NCI-H748 treated with DMSO at 0.1 percent for 48 hours (cell line): ENCODE measurements at places on chromosomes 7 and 10.

- DNase-seq, result no peak
Measured at GRCh38 chr10:54808186-54808935, 7.3 kb upstream of the PCDH15 start.

- DNase-seq, result peak; percentile 38
Measured at GRCh38 chr7:88835147-88835728, 39.7 kb upstream of the TEX47 start.

DNA sequence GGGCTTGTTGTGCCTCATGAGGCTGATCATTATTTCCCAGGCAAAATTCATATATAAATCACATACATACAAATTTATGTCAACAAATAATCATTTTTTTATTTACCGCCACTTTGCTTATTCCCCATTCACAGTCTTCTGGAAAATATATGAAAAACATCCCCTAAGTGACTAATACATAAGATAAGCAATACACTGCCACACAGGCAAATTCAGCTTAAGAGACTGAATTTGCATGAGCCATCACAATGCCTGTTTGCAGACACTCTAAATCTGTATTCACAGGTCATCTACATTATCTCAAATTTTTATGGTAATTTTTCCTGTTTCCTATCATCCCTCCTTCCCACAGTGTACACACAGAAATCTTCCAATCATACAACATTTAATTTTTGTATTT is 13.2 kb downstream of the OSBPL3 start:
- DNase-seq, result no peak

DNA sequence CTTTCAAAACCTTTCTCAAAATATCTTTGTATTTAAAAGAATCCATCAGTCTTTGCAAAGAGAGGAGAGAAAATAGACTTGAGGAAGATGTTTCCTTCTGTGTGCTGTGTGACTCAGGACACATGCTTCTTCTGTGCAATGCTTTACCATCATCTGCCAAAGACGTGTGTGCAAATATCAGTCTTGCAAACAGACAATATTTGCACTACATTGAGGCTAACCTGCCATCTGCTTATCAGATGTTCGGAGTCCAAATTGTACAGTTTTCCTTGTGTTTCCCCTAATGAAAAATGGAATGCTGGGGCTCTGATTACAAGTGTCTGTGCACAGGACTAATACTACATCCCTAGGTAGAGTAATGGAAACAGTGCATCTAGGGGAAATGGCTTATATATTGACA is 353.1 kb upstream of the LRRTM3 start:
- DNase-seq, result no peak

GRCh38 chr10:131162211-131162610 is 149.3 kb downstream of the TCERG1L start:
- DNase-seq, result no peak

- no peak for DNase-seq
Measured at GRCh38 chr10:132508581-132509443, 28.8 kb upstream of the INPP5A start.

DNA sequence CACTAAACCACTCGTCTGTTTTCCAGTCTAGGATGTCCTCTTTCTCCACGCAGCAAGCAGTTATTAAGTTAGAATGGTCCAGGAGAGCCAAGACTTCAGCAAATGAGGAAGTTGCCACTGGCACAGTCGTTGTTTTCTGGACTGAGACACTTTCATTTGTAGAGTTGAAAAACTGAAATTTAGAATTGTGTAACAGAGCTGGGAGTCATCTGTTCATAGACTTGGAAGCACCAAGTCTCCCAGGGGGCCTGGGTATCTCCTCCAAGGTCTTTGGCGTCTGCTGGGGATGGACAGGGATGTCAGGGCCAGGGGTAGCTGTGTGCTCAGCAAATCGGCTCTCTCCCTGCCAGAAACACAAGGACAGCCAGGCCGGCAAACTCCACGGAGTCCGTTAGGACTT is 208.4 kb downstream of the FANK1 start:
- DNase-seq, result no peak

GRCh38 chr7:104552102-104552501 is 223.7 kb downstream of the LHFPL3 start:
- no peak for DNase-seq

DNA sequence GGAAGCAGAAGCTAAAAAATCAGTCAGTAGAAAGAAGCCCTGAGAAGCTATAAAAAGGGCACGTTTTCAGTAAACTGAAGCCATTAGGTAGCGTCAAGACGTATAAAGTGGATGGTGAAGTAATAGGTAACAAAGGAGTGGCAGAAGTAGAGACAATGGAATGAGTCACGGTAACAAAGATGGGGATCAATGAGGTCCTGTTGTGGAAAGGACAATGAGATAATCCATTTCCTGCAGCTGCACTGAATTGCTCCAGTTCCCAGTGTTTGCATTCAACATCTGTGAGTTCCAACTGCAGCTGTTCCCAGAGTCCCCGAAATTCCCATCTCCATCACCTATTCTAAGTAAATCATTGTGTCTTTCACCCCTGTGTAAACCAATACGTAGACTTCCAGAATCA is 4.8 kb upstream of the HYCC1 start:
- DNase-seq, result peak; percentile 41

DNA sequence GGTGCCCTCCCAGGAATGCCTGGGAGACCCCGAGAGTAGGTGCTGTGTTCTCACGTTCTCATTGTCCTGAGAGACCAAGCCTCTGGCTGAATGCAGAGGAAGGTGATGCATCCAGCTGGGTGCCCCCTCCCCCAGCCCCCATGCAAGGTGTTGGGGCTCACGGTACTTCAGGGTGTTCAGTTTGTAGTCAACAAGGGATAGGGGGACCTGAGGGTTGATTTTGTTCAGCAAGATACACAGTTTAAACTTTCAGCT is 60.4 kb upstream of the DUSP5 start:
- no peak for DNase-seq

GRCh38 chr10:70604106-70604505 is 1.6 kb upstream of the PRF1 start:
- DNase-seq, result no peak

- DNase-seq, result no peak
Measured at GRCh38 chr7:83984591-83984990, 210.0 kb downstream of the SEMA3A start.

DNA sequence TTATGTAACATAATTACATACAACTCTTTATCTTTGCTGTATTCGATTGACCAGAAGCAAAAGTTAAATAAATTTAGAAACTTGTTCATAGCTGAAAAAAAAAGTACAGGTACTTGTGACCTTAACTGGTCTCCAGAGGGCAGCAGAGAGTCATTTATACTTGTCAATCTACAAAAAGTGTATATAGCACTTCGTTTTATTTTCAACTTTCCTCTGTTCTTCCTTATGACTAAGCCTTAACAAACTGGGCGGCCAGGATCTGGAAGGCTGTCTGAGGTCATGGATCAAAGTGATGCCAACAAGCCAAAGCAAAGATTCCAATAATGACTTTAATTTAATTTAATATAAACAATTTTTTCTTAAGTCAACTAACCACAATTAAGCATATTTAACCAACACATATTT is 29.8 kb downstream of the C10orf67 start:
- DNase-seq, result peak; percentile 31

- no peak for DNase-seq
Measured at GRCh38 chr10:38159004-38159403, 64.9 kb downstream of the ZNF37A start.

- no peak for DNase-seq
Measured at GRCh38 chr7:80187727-80188126, 53.1 kb downstream of the GNAI1 start.

DNA sequence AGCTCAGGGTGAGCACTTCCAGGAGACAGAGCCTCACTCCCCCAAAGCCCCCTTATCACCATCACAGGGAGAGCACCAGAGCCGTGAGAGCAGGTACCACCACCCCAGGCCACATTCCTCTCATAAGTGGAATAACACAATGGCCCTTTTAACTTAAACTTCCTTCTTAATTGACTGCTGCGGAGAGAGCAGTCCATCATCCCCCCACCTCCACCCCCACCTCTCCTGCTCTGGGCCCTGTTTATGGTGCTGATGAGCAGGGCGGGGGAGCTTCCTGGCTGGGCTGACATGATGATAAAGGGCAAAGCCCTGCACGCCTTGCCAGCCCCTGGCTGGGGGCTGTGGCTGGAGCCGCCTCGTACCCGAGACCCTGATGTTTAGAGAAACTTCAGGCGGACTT is 81.4 kb upstream of the PODXL start:
- no peak for DNase-seq

GRCh38 chr7:149733131-149733923 is 40.1 kb downstream of the ZNF467 start:
- DNase-seq, result no peak

DNA sequence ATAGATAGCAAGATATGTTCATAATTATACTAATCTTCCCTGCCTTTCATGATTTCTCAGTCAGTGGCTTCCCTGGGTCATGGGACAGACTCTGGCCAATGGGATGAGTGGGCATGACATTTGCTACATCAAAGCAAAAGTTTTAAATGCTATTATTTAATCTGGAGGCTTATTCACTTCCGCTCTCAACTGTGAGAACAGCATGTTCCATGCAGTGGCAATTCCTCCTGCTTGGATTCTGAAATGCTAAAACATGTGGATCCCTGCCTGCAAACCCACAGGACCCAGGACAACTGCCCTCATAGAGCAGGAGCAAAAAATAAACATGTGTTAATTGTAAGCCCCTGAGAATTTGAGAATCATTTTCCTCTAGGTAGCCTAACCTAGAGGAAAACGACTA is 1412.4 kb upstream of the CELF2 start:
- no peak for DNase-seq

DNA sequence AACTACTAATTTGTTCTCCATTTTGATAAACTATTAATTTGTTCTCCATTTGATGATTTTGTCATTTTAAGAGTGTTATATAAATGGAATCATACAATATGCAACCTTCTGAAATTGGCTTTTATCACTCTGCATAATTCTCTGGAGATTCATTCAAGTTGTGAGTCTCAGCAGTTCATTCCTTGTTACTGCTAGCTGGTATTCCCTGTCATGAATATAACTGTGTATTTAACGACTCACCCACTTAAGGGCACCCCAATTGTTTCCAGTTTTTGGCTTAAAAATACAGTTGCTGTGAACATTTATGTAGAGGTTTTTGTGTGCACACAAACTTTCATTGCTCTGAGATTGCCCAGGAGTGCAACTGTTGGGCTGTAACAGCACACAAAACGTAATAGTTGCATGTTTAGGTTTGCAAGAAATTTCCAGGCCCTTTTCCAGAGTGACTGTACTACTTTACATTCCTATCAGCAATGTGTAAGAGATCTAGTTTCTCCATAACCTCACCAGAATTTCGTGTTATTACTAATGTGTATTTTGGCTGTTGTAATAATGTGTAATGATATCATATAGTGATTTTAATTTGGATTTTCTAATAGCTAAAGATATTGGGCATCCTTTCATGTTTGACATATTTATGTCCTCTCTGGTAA is 153.2 kb upstream of the ADCY1 start:
- DNase-seq, result no peak

DNA sequence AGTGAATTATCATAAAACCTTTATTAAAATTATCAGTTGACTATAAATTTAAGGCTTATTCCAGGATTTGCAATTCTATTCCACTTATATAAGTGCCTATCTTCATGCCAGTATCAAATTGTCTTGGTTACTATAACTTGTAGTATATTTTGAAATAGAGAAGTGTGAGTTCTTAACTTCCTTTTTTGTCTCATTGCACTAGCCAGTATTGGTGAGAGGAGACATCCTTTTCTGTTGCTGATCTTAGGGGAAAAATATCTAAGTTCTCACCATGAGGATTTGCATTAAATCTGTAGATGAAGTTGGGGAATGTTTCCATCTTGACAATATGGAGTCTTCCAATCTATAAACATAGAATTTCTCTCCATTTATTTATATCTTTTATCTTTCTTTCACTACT is 104.2 kb upstream of the MKI67 start:
- DNase-seq, result no peak

- no peak for DNase-seq
Measured at GRCh38 chr10:32943854-32944661, 14.0 kb downstream of the ITGB1 start.

DNA sequence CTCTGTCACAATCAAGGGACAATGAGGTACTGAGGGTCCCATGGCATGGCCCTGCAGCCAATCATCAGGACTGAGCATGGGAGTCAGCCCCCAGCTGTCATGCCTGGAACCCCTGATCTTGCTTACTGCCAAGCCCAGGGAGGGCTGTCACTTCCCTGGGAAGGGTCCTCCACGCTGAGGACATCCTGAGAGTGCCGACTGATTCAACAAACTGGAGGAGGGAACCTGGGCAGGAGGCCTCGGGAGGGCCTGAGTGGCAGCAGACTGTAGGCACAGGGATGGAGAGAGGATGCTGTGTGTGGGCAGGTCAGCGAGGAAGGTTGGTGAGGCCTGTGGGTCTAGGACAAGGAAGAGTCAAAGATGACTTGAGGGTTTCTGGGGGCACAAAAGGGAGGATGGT is 154.3 kb downstream of the ZNF248 start:
- DNase-seq, result no peak

GRCh38 chr7:71361451-71362032 is 229.6 kb downstream of the GALNT17 start:
- no peak for DNase-seq

GRCh38 chr10:10788761-10789160 is 228.9 kb upstream of the CELF2 start:
- DNase-seq, result no peak

DNA sequence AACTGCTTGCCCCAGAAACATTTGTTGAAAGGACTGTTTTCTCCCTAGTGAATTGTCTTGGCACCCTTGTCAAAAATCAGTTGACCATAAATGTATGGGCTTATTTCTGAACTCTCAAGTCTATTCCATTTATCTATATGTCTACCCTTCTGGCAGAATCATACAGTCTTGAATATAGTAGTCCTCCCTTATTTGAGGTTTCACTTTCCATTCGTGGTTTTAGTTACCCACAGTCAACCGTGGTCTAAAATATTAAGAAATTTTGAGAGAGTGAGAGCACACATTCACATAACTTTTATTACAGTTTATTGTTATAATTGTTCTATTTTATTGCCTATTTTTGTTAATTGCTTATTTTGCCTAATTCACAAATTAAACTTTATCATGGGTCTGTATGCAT is 17.4 kb upstream of the CEP41 start:
- DNase-seq, result no peak

GRCh38 chr10:132532749-132533560 is 4.6 kb upstream of the INPP5A start:
- no peak for DNase-seq

- no peak for DNase-seq
Measured at GRCh38 chr7:143015084-143015483, 11.8 kb downstream of the OR9A2 start.

DNA sequence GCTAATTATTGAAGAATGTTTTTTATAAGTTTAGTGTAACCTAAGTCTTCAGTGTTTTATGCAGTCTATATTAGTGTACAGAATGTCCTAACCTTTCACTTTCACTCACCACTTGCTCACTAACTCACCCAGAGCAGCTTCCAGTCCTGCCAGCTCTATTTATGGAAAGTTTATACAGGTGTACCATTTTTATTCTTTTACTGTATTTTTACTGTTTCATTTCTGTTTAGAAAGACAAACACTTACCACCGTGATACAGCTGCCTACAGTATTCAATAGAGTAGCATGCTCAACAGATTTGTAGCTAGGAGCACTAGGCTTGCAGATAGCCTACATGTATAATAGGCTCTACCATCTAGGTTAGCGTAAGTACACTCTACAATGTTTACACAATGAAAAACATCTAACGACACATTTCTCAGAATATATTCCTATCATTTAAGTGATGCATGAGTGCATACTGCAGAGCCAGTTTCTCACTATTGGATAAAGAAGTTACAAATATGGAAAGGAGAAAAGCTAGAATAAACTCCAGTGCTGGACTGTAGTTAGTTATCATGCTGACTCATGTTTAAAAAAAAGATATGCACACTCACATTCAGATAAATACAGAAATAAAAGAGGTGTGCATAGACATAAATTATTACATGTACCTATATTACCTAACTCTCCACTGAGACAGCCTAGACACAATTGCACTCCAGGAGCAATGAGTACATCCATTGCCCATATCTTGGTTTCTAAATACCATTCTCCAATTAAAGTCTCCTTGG is 30.4 kb downstream of the STEAP1B start:
- DNase-seq, result peak; percentile 88
